ENCODE measurements at places on chromosomes 2 and 18. TPM values are rescaled to one million over a fixed set of nuclear protein-coding genes. Genes with fewer than 3 reads are reported as not detected.
A peak's percentile ranks its signal among the peaks of the same experiment; 100 is the strongest.

Gene LIPG
- 14.0 TPM for total RNA-seq

Gene ST6GAL2
- total RNA-seq = 0.34 TPM

Gene LRP1B
- total RNA-seq = 0.05 TPM

DNA sequence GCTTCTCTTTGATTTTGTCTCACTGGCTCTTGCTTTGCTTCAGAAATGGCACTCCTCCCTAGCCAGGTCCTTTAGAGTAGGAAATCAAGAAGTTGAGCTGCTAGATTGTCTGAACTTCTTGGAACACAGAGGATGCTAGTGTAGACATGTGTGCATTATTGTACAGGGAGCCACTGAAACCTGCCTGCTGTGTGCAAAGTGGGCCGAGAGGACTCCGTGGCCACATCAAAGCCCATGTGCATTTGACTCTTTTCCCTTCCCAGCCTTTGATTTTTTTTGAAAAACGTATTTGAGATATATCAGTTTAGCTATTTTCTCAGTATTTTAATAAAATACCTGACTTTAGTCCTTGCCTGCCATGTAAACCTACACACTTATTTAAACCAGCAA is 83.1 kb downstream of the TMEM247 start:
- peak overlapping the region; percentile 83 for H3K27ac ChIP-seq
- H3K4me3 ChIP-seq = no peak overlapping the region
- H3K27me3 ChIP-seq = no peaks in the 10 kb centered on the region

- H3K27me3 ChIP-seq = no peaks in the 10 kb centered on the region
- no peak for DNase-seq
- no peaks in the 10 kb centered on the region for H3K4me1 ChIP-seq
- H3K27ac ChIP-seq = no peak overlapping the region
Observed at GRCh38 chr2:145682546-145683157, 1162.7 kb upstream of the ZEB2 start.

- peaks cover 6% of the 10 kb centered on the region for H3K27me3 ChIP-seq
- H3K4me1 ChIP-seq = no peaks in the 10 kb centered on the region
- no peak overlapping the region for H3K27ac ChIP-seq
- no peaks in the 10 kb centered on the region for H3K36me3 ChIP-seq
Observed at GRCh38 chr18:41828137-41828536, 126.9 kb upstream of the PIK3C3 start.

All from heart right ventricle (tissue), 16 donors.